ENCODE measurements at places on chromosomes 13 and 19.

DNA sequence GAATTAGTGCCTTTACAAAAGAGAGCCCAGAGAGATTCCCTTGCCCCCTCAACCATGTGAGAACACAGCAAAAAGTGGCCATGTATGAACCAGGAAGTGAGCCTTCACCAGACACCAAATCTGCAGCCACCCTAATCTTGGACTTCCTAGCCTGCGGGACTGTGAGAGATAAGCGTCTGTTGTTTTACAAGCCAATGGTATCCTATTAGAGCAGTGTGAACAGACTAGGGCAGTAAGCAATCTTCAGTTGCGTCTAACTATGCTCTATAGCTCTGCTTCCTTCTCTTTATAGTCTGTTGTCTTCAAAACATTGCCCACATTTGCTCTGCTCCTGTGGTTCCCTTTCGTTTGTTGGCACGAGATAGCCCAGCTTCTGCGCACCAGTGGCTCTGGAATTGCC lies 109.5 kb upstream of the FNDC3A start:
- no peak for DNase-seq

DNA sequence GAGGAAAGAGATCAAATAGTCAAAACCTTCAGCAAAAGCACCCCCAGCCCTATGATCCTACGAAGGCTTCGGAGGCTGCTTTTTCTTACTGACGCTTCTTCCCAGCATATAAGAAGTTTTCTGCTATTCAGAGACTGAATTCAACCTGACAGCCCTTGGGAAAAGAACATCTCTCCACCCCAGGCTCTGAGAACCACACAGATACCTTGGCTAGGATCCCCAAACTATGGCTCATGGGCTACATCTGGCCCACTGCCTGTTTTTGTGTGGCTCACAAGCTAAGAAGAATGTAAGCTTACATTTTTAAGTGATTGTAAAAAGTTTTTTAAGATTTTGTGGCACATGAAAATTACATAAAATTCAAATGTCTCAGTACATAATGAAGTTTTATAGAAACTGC lies 3.0 kb downstream of the SLC15A1 start:
- DNase-seq = no peak

DNA sequence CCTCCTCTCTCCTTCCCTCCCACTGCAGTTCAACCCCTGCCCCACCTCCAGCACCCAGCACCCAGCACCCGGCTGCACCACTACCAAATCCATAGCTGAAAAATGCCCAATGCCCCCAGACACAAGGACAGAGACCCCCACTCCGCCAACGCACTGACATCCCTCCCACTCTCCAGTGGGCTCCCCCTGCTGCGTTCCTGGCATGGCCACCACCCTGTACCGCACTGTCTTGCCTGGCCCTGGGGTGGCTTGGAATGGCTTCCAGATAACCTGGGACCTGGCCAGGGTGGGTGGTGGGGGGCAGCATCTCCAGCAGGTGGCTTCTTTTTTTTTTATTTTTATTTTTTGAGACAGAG lies 5.8 kb upstream of the MKNK2 start:
- no peak for DNase-seq

DNA sequence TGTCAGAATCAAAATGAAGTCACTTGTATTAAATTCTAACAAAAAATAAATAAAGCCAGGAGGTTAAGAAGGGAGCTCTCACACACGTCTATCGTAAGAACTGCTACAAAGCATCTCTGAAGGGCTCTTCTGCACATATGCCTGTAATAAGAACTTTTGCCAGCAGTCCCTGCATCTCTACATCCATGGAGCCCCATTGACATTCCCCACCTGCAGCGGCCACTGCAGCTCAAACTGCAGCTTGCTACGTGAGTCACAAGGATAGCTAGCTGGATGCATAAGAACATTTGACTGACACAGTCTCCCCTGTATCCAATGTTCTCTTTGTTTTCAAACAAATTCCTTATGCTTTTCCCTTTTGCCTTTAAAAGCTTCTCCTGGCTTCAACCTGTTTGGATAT lies 68.3 kb downstream of the DNAJC3 start:
- DNase-seq = no peak

DNA sequence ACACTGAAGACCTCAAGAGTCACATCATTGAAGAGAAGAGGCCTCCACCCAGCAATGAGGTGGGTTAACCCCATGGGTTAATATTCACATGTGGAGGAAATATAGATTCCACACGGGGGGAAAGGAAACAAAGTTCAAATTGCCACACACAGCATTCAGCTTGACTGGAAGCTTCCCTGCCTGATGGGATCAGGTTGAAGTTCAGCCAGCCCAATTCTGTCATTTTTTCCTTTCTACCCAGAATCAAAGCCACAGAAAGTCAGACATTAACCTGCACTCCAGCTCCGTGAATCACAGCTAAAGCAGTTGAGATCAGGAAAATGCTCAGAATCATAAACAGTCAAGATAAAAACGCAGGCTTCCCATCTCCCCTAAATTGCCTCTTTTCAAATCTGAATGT lies 208.7 kb upstream of the OBI1 start:
- no peak for DNase-seq

DNA sequence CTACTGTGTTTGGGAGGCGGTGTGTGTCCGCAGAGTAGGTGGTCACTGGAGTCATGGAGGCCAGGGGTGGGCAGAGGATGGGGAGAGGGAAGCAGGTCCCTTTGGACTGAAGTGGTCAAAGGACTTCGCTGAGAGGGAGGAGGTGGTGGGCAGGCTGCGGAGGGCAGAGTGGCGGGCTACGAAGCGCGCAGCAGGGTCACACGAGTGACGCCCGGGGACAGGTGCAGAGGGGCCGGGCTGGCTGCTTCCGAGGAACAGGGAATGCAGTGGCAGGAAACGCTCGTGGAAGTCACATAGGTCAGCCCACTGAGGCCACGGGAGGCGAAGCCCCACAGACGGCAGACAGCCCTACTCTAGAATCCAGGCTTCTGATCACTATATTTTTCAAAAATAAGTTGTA lies 111.5 kb downstream of the URI1 start:
- DNase-seq = no peak

GRCh38 chr13:42355092-42355485 lies 83.1 kb downstream of the AKAP11 start:
- DNase-seq = peak; percentile 49

DNA sequence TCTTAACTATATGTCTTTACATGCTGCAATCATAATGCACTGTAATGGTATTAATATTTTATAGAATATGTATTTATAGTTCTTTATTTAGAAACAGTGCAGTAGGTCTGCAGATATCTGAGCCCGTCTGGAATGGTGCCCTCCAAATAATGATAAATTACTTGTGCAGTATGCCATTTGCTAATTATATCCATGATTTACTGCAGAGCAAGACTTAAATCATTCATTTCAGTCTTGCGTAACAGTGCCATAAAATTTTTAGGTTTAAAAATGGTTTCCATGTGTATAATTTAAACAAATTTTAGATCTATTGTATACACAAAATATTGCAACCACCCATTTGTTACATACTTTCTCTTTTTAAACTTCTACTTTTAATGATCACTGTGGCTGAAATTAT lies 175.1 kb downstream of the ZNF536 start:
- DNase-seq = no peak

DNA sequence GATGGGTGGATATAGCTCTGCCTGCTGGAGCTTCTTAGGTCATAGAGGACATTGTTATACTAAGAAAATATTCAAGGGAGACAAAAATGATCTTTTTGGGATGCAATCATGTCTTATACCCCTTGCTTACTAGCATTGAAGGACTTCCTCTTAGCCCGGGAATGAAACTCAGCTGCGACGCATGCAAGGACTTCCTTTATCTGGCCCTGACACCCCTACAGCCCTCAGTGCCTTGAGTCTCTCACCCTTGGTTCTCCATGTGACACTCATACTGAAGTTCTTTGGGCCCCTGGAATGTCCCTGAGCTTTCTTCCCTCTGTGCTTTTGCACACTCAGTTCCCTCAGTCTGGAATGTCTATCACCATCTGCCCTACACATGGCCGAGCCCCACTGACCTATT lies 72.5 kb upstream of the MTIF3 start:
- no peak for DNase-seq

- DNase-seq = peak; percentile 69
Measured at GRCh38 chr19:35643255-35644205, 2.0 kb downstream of the ETV2 start.

- DNase-seq = no peak
Measured at GRCh38 chr19:48616041-48616436, 1.2 kb upstream of the FAM83E start.

- DNase-seq = no peak
Measured at GRCh38 chr13:94620286-94620896, 18.7 kb downstream of the GPR180 start.
